ENCODE measurements at places on chromosomes 16 and 17.

GRCh38 chr17:63078707-63079106, 112.7 kb downstream of the TANC2 start:
- DNase-seq = no peak

GRCh38 chr17:64016231-64016784, 4.1 kb downstream of the ICAM2 start:
- no peak for DNase-seq

DNA sequence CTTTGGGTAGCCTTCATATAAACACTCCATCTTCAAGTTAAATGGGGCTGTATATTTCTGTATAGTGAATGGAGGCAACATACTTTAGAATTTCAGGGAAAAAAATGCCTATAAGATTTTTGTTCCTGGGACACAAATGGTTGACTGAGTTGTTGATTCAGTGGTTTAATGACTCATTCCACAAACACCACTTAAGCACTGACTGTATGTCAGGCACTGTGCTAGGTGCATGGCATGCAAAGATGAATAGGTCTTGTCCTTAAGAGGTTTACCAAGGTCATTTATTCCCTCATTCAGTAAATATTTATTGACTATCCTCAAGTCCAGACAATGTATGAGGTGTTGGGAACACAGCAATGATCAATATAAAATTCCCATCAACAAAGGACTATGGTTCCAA, 417.1 kb downstream of the CA10 start:
- DNase-seq = no peak

GRCh38 chr16:27096375-27096774, 29.6 kb downstream of the C16orf82 start:
- DNase-seq = no peak

GRCh38 chr17:49730078-49730784, 22.5 kb upstream of the SLC35B1 start:
- no peak for DNase-seq

DNA sequence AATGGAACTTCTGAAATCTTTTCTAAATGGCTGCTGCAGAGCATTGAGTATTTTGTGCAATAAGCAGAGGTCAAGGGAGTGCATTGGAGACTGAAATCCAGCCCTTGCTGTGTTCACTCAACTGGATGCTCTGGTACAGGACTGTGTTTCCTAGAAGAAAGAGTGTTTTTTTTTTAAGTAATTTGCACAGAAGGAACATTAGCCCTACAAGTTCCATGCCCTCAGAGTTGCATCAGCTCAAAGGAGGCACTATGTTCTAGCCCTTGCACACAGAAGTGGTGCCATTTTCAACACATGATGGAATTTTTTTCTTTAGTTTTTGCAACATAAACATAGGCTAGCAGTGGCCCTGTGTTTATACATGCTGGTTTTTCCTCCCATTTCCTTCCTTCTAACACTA, 144.1 kb upstream of the HLF start:
- DNase-seq = no peak

DNA sequence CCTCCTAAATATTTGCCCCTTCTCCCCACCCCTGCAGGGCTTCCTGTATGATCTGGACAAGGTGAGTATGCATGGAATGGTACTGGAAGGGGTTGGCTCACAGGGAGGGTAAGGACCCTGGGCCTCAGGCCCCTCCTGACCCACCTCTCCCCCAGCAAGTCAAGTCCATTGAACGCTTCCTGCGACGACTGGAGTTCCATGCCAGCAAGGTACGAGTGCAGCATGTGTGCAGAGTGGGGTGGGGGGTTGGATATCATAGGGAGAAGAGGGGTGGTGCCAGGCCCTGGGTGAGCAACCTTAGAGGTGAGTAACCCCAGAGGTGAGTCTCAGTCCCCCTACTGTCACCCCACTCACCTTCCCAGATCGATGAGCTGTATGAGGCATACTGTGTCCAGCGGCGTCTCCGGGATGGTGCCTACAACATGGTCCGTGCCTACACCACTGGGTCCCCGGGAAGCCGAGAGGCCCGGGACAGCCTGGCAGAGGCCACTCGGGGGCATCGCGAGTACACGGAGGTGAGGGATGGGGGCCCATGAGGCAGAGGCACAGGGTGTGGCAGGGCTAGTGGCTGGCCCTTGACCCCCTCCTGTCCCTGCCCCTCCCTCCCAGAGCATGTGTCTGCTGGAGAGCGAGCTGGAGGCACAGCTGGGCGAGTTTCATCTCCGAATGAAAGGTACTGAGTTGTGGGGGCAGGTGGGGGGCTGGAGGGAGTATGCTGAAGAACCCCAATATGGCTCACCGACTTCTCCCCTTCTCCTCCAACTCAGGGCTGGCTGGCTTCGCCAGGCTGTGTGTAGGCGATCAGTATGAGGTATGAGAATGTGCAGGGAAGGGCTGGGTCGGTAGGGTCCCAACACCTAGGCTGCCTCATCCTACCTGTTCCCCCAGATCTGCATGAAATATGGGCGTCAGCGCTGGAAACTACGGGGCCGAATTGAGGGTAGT, 11.3 kb downstream of the RIPOR1 start:
- no peak for DNase-seq

- no peak for DNase-seq
Observed at GRCh38 chr16:19858340-19859018, 26.2 kb downstream of the GPRC5B start.

DNA sequence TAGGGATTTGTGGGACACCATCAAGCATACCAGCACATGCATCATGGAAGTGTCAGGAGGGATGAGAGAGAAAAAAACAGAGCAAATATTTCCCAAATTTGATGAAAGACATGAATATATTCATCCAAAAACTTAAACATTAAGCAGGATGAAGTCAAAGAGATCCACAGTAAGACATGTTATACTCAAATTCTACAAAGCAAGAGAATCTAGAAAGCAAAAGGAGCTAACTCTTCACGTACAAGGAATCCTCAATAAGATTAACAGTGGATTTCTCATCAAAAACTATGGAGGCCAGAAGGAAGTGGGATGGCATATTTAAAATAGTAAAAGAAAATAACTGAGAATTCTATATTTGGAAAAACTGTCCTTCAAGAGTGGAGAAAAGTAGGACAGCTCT, 374.8 kb downstream of the ZFHX3 start:
- no peak for DNase-seq

GRCh38 chr16:15639061-15639568, 3.8 kb downstream of the MARF1 start:
- no peak for DNase-seq

DNA sequence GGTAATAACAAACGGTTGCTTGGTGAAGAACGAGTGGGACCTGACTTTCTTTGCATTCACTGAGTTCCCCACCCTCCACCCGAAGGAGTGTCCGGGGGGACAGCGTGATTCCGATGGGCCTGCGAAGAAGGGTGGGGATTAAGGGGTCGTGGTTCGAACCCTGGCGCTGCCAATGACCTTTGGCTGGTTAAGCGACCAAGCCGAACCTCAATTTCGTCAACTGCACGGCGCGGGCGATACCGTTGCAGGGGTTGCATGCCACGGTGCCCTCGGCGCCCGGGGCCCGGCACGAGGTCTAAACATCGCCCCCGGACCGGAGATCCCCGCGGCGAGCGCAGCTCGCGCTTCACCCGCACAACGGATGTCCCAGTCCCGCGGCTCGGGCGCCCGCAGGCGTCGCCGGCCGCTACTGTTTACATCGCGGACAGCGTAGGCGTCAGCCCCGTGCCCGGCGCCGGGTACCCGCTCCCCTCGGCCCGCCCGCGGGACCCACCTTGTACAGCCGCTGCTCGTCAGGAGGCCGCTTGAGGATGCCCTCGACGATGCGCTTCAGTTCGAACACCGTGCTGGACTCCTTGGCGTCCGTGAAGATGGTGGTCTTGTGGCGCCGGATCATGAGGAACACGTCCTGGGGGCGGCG, 460 bp downstream of the ELOB start:
- no peak for DNase-seq

- no peak for DNase-seq
Observed at GRCh38 chr17:9837551-9838471, 12.1 kb downstream of the GLP2R start.

GRCh38 chr17:64115043-64115698, 14.8 kb downstream of the ERN1 start:
- no peak for DNase-seq

- no peak for DNase-seq
Observed at GRCh38 chr17:66970797-66971196, 6.3 kb downstream of the CACNG4 start.

DNA sequence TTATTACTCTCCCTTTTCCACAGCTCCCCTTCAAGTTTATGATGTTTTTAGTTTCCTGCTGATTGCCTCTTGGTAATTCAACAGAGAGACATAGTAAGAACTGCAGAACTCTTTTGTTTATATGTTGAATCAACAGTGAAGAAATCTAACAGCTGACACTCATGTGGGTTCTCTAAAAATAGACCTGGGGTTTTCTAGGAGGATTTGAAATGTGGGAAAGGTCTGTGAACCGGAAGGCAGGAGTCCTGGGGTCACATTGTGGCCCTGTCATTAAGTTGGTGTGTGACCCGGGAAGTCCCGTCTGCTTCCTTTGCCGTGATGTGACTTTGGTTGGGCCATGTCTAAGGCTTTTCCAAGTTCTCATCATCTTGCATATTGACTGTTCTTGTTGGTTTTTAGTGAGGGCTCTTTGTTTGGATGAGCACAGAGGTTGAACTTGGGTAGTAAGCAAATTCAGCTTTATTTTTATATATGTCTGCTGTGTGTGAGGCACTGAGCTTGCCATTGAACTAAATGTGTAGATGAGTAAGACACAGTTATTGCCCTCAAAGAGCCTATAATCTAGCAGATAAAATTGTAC, 48.5 kb upstream of the HS3ST3A1 start:
- DNase-seq = no peak

- DNase-seq = no peak
Observed at GRCh38 chr16:72427051-72427782, 255.3 kb upstream of the PMFBP1 start.

DNA sequence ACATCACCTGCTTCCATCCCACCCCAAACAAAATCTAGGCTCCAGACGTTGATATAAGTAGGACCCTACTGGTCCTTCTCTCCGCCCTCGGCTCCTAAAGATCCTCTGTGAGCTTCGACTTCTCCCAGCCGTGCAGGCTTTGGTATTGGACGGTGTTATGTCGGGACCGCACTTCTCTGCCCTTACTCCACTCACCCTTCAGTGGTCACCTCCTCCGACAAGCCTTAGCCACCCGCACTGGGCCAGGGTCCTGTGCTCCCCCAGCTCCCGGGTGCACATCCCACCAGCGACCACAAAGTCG, 1.6 kb downstream of the PSMB10 start:
- DNase-seq = peak; percentile 33

DNA sequence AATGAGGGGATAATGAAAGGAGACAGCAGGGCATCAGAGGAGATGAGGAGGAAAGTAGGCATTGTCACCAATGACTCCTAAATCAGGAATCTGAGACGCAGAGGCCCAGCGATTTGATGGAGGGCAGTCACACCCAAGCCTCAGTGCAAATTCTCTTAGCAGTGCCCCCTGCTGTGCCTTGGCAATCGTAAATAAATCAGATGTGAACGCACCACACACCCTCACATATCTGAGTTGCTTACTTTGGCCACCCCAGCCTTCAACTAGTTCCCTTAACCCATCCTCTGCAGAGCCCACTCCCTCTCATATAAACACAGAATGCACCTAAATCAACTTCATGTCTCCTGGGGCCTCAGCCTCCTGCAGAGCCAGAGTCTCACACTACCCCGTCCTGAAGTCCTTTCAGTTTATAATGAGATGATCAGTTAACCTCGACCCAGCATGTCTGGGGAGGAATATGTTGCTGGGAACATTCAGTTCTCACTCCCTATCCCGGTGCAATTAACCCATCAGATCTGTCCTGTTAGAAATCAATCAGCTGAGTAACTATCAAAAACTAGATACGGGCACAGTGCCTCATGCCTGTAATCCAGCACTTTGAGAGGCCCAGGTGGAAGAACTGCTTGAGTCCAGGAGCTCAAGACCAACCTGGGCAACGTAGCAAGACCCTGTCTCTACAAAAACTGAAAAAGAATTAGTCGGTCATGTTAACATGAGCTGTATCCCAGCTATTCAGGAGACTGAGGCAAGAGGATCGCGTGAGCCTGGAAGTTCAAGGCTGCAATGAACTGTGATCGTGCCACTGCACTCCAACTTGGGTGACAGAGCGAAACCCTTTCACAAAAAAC, 78.4 kb downstream of the SLC39A11 start:
- peak; percentile 17 for DNase-seq

GRCh38 chr17:21268596-21269188, 15.5 kb upstream of the NATD1 start:
- DNase-seq = no peak
